Right ventricle myocardium superior (tissue), 1 donor: ENCODE measurements at places on chromosomes 6 and 20. TPM values are rescaled to one million over a fixed set of nuclear protein-coding genes. Genes with fewer than 3 reads are reported as not detected.

The SLC52A3 gene
- 2.2 TPM for total RNA-seq

The OPRL1 gene
- total RNA-seq: 0.75 TPM

DNA sequence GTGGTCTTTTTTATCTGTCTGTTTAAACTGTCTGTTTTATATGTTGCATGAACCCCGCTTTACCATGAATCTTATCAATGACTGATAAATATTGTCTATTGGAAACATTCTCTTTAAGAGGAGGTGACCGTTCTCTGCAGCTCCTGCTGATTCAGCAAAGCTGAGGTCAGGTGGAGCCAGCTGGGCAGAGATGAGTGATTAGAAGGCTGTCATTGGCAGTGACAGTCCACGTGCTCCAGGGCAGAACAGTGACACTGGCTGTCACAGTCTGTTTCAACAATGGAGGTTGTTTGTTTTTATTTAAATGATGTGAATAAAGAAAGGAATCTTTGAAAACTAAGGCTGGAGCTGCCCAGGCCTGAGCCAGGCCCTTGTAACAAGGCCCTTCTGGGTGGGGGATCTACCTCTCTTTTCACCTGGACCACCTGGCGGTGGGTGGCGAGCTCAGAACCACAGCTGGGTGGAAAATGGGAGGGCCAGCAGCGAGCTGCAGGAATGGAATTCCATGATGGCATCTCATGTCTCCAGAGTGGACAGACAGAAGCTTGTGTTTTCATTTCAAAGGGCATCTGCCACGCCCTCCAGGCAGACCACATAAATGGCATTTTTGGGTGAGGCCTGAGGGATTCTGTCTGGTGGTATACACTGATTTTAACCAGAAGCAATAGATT is 12.6 kb downstream of the SYNJ2 start:
- no peak for DNase-seq

DNA sequence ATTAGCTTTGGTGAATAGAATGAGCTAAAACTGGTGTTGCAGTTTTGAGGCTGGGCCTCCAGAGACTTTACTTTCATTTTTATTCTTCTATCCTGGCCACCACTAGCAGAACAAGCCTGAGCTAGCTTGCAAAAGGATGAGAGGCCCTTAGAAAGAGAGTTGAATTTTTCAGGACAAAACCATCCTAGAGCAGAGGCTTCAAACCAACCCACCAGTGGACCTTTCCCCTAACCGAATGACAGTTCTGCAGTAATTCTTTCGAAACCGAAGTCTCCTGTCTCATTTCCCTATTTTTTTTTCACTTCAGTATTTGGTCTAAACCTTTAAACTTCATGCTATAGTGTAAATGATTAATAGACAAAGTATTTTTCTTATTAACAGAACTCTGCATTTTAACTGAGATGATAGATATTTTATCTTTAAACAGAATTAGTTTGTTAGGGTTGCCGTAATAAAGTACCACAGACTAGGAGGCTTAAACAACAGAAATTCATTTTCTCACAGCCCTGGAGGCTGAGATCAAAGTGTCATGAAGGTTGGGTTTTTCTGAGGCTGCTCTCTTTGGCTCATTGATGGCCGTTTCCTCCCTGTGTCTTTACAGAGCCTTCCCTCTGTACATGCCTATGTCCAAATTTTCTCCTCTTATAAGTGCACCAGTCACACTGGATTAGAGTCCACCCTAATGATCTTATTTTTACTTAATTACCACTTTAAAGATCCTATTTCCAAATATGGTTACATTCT is 80.6 kb upstream of the PAK5 start:
- DNase-seq: no peak

DNA sequence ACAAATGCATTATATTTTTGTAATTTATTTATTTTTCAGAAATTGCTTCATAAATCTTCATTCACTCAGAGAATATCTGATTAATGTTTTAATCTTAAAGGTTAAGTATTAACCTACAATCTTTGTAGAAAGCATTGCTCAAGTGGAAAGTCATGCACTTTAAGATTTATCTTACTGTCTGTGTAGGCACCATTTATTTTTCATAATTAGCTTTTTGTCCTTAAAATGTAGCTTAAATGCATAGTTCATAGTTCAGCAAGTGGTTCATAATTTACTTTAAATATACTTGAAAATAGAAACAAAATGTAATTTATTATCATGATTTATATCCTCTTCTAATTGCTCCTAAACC is 397.3 kb downstream of the LAMA2 start:
- DNase-seq: no peak

GRCh38 chr6:159013229-159013628 is 13.2 kb upstream of the RSPH3 start:
- DNase-seq: no peak

DNA sequence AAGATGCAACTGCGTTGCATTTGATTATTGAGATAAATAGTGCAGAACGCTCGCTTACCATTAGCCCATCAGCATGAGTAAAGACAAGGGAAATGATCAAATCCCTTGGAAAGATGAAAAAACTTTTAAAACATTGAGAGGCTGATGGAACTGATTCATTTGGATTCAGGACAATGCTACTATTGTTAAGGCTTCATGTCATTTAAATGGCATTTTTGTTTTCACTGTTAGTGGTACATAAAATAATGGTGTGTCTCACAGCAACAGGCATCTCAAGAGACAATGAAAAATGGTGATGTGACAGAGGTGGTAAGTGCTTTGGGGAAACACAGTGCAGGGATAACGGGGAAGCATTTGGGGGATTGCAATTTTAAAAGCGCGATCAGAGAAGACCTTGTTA is 159.7 kb upstream of the KCNG1 start:
- no peak for DNase-seq

DNA sequence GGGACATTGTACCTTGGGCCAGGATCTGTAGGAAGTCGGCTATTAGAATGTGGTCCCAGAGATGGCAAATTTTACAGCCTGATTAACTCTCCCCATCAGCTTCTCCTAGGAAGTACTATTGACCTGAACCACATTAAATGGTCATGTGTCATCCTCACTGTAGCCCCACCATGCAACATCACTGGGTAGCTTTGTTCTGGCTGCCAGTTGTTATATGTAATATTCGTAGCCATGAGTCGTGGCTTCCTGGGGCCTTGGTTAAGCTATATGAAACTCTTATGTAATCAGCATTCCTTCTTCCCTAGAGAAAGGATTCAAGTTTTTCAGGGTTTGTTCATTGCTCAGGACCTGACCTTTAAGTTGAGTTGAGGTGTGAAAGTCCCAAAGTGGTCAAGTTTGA is 125.7 kb downstream of the ANKS1A start:
- no peak for DNase-seq

DNA sequence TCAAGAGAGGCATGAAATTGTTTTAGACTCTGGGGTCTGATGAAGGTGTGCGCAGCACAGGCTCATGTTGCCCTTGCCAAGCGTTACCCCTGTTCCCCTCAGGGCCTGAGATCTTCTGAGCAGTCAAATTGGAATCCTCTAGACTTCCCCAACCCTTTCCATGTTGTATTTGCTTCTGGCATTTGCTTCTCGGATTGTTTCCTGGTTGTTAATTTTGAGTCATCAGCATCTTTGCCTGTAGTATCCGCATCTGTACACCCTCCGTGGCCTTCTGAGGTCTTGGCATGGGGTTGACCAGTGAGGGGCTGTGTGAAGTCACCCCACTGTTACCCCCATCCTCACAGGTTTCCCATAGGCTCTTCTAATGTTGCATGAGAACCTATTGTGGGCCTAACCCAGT is 40.9 kb downstream of the SLC24A3 start:
- no peak for DNase-seq

- DNase-seq: no peak
Measured at GRCh38 chr20:19115581-19115980, 96.9 kb upstream of the SLC24A3 start.

- no peak for DNase-seq
Measured at GRCh38 chr6:117559299-117559698, 43.0 kb downstream of the GOPC start.

DNA sequence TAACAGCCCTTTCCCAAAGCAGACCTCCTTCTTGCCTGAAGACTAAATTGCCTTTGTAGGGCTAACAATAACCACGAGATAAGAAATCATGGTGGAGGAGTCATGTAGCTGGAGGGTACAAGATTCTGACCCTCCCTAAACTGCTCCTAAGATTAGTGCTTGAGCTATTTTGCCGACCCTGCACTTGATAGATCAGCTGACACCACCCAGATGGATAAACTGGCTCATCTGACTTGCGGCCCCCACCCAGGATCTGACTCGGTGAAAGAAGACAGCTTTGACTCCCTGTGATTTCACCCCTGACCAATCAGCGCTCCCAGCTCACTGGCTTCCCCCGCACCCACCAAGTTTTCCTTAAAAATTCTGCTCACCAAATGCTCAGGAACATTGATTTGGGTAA is 57.6 kb upstream of the UNC93A start:
- no peak for DNase-seq

DNA sequence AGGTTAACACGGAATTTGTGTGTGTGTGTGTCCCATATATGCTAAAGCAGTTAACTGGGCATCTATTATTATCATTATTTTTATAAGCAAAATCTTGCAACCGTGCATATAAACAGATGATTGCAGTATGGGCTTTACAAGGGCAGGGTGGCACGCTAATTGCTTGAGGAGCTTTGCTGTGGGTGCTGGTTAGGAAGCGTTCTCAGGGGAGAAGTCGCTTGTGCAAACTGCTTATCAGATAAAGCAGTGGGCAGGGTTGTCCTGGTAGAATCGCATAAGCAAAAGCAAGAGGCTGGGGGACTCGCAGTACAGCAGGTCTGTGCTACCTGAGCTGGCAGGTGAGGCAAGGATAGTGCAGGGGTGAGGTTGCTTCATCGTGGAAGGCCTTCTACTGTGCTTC is 9.7 kb upstream of the CCN6 start:
- DNase-seq: no peak

GRCh38 chr6:44232676-44233566 is 9.5 kb downstream of the SLC29A1 start:
- no peak for DNase-seq

DNA sequence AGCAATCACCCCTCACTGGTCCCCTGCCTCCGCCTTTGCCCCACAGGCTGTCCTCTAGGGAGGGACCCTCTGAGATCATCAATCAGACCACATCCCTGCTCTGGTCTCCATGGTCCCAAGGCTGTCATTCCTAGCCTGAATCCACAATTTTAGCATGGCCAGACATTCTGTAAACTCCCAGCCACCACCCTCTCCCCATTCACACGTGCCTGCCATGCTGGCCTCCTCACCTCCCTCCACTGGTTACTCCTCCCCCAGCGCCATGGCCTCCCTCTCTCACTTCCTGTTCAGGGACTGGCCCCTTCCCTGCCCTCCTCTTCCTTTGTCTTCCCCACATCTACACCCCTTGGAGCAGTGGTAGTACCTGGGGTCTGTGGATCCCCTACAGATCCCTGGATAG is 150.7 kb upstream of the MLN start:
- no peak for DNase-seq
